Fibroblast of mammary gland (primary cell): ENCODE measurements at places on chromosomes 12 and 14.

- DNase-seq, result peak; percentile 69
Measured at GRCh38 chr12:18837025-18837424, 99.1 kb downstream of the CAPZA3 start.

DNA sequence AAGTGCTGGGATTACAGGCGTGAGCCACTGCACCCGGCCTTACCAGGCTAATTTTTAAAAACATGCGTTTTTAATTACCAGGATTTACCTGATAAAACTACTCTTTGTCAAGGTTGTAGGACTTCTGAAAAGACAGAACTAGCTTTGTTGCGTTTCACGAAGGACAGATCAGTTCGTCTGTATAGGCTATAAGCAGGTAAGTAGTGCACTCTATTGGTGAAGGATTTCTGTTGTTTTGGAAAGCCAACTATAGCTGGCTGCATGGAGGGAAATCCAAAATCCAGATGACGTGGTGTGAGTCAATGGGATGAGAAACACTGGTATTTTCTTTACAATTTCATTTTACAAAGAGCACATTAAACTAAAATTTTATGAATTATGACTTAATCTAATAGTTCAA is 14.6 kb downstream of the GNPNAT1 start:
- DNase-seq, result no peak

DNA sequence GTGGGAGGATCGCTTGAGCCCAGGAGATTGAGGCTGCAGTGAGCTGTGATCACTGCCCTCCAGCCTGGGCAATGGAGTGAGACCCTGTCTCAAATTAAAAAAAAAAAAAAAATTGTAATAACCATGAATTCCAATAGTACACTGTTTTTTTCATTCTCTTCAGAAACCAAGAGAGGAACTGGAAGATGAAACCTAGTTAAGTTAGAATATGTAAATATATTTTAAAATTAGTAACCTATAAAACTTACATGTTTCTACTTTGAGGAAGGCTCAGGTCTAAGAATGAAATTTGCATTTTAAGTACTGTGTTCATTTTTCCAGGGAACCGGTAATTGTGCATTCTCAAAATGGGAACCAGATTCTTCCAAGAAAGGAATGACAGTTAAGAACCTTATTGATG is 18.8 kb downstream of the KNTC1 start:
- no peak for DNase-seq

DNA sequence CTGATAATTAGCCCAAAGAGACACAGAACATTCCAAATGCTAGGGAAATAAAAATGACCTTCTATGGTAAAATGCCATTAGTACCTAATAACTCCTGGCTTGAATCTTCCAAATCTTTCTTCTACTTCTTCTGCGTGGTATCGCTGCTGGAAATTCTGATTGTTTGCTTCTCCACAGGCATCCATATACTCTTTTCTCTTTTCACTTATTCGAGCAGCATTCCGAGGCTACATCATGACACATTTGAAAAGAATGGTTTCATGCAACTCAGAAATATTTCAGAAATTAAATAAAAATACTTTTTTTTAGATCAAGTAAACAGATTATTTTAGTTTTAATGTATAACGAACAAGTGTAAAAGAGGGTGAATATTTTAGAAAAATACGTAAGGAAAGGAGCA is 18.9 kb downstream of the ZCCHC8 start:
- no peak for DNase-seq

GRCh38 chr14:54637270-54638134 is 70.6 kb downstream of the SAMD4A start:
- DNase-seq, result peak; percentile 64

- DNase-seq, result no peak
Measured at GRCh38 chr12:72276181-72276805, 4.1 kb downstream of the TRHDE start.

- peak; percentile 55 for DNase-seq
Measured at GRCh38 chr12:93502802-93503623, 35.7 kb downstream of the MRPL42 start.

- DNase-seq, result no peak
Measured at GRCh38 chr14:91153360-91153759, 39.5 kb downstream of the DGLUCY start.

GRCh38 chr12:124709722-124710687 is 142.6 kb upstream of the NCOR2 start:
- peak; percentile 72 for DNase-seq
